NCI-H2029 treated with DMSO at 0.1 percent for 48 hours (cell line): ENCODE measurements at places on chromosomes 3 and 15.
A peak's percentile ranks its signal among the peaks of the same experiment; 100 is the strongest.

DNA sequence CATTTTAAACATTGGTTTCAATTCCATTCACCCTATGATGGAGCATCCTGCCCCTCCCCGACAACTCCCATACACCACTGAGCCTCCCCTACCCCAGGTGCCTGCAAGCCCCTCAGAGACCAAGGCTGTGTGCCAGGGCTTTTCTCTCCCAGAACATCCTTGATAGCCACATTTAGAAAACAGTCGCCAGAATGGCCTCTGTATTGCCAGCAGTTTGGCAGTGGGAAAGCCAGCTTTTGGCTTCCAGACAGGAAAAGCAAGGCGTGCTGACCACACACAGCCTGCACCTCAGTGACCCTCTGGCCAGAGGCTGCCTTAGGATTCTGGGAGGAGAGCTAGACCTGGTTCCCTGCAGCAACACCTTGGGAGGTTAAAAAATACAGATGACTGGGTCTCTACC lies 18.2 kb upstream of the HRH1 start:
- DNase-seq: no peak

DNA sequence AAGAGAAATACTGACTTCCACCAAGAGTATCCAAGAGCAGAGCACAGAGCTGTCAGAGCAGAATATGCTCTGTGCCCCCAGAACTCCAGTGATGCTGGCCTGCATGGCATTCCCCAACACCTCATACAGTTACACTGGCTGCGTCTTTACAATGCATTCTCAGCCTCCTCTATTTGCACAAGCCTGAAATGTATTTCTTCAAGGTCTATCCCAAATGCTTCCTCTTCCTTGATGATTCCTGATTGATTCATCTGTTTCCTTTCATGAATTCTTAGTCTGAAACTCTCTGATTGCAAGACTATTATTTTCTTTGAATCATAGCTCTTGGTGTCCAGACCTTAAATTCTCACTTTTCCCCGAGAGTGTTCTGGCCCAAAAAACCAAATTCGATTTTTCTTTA lies 664.7 kb downstream of the MECOM start:
- DNase-seq: no peak

DNA sequence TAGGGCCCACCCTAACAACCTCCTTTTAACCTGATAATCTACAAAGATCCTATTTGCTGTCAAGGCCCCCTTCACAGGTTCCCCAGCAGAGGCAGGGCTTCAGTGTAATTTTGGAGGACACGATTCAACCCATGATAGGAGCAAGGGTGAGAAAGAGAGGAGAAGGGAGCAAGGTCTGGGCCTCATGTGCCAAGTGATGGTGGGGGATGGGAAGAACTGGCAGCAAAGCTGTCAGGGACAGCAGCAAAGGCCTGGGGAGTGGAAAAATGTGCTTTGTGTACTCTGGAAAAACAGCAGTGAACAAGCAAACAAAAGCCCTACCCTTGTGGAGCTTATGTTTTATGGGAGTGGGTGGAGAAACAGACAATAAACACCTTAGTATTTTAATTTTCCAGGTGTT lies 2.7 kb upstream of the GALNT15 start:
- no peak for DNase-seq

DNA sequence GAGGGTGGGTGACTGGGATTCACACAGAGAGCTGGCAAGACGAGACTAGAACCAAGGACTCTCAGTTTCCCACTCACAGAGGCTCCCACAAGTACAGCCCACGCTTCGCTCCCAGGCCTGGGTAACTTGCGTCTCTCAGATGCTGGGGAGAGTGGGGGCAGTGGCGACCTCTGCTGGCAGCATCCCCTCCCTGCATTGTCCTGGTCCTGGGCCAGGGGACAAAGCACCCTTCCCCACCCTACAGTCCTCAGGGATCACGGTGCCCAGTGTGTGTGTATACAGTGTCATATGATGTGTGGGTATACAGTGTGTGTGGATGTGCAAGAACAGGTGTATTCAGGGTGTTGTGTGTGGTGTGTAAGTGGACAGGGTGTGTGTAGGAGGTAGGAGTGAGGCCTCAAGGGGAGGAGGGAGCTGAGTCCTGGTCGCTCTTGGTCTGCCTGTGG lies 12.8 kb downstream of the VILL start:
- DNase-seq: peak; percentile 13

- no peak for DNase-seq
Observed at GRCh38 chr3:38343797-38344594, 2.6 kb upstream of the XYLB start.

- no peak for DNase-seq
Observed at GRCh38 chr3:39978308-39978707, 168.9 kb downstream of the MYRIP start.

GRCh38 chr3:57026944-57027343 lies 33.5 kb upstream of the SPATA12 start:
- DNase-seq: no peak

DNA sequence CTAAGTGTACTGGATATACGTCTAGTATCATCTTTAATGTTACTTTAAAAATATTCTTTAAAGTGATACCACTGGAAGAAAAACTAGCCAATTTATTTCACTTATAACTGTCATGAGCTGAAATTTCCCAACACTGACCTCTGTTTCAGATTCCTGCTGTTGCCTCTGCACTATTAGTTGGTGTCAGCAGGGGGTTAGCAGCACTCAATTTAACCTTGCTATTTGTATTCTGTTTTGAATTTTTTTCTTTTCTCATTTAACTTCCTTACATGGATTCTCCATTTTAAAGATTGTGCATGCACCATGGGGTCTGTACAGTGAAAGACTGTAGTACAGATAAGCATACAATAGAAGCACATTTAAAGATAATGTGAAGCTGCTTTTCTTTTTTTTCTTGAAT lies 169.2 kb downstream of the UBE2E2 start:
- DNase-seq: no peak

- DNase-seq: no peak
Observed at GRCh38 chr15:78178064-78178463, 28.9 kb downstream of the IDH3A start.

DNA sequence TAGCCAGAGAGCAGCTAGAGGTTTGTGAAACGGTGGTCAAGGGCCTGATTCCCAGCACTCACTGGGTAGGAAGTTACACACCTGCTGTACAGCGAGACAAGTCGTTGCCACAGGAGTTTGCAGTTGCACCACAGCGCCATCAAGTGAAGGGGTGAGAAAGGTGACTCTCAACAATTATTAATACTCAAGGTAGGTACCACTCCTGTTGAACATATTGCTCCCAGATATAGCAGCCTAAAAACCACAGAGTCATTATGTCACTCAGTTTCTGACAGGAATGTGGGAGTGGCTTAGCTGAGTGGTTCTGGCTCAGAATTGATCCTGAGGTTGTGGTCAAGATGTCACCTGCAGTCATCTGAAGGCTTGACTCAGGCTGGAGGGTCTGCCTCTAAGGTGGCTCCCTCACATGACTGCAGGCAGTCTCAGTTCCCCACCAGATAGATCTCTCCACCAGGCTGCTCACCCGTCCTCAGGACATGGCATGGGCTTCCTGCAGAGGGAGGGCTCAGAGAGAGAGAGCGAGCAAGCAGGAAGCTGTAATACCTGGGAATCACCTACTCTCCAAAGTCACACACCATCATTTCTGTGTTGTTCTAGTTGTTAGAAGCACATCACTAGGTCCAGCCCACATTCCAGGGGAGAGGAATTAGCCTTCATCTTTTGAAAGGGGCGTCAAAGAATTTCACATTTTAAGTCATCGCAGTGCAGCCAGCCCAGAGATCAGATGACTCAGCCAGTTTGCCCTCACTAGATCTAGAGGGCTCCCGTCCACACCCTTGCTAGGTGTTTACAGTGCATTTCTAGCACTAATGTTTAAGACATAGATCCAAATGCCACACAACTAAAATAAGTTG lies 17.0 kb upstream of the ANO10 start:
- peak; percentile 10 for DNase-seq

DNA sequence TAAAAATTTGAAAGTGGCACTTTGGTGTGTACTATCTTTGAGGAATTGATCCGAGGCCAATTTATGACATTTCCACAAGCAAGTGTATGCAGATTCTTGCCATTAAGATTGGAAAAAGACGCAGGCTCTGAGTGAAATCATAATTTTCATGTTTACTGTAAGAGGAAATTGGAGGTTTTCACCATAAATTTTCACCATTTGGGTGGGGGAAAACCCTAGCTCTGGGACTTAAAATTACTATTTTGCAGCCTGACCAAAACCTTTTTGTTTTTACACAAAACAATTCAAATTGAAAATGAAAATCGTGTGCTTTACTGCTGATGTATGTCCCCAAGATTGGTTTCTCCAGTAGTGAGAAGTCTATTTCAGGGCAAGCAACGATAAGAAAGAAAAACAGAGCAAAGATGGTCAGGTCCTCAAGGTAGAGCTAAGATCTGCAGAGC lies 282.6 kb downstream of the FOXP1 start:
- DNase-seq: no peak

- DNase-seq: no peak
Observed at GRCh38 chr15:42939841-42940240, 19.3 kb upstream of the TTBK2 start.

GRCh38 chr15:93018574-93018973 lies 70.4 kb downstream of the RGMA start:
- no peak for DNase-seq

- DNase-seq: peak; percentile 29
Observed at GRCh38 chr15:87753539-87753938, 503.0 kb downstream of the NTRK3 start.

GRCh38 chr3:112738366-112738765 lies 97.4 kb upstream of the CCDC80 start:
- no peak for DNase-seq

GRCh38 chr3:30768703-30769550 lies 125.5 kb downstream of the GADL1 start:
- peak; percentile 21 for DNase-seq

GRCh38 chr3:17882981-17883380 lies 140.6 kb upstream of the TBC1D5 start:
- no peak for DNase-seq

DNA sequence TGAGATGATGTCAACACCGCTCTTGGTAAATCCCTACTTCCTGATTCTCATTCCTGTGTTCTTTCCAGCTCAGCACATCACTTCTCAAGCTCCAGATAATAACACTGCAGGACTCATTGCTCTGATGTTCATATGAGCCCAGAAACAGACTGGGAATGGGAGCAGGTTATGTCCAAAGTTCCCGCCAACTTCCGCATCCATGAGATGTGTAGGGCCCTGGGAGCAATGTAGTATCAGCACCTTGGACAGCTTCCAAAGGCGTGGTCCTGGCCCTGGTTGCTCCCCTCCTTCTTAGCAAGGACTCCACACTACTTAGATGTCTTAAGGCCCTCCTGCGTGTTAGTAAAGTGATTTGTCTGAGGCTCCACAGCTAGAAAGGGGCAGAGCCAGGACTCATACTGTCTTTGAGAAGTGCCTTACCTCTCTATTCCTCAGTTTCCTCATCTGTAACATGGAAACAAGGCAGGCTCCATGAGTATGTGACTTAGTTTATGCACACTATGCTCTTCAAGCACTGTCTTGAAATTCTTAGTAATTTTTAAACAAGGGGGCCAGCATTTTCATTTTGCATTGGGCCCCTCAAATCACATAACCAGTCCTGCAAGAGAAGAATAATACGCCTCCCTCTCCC lies 27.9 kb upstream of the SLC6A1 start:
- no peak for DNase-seq

GRCh38 chr3:185040425-185040824 lies 112.4 kb downstream of the C3orf70 start:
- no peak for DNase-seq

GRCh38 chr15:85625856-85626255 lies 168.9 kb downstream of the KLHL25 start:
- no peak for DNase-seq

DNA sequence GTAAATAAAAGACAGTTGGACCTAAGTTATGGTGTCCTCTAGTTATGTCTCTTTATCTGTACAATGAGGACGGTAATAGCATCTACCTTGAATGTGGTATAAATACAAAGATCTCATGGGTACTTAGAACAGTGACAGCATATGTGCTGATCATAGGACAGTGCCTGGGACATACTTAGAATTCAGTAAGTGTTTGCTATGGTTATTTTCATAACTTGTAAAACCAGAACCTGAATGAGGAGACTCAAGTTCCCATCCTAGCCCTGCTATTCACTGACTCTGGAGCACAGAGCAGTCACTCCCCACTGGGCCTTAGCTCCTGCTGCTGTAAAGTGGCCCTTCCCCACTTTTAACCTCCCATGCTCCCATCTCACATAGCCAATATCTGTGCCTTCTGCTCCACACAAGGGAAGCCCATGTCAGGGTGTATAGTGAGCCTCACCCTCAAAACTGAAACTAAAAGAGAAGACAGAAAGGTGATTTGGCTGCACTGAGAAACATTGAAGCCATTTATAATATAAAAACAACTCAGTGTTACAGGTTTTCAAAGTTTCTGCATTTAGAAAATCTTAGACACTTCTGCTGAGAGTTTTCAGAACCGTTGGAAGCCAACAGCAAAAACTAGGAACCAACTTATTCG lies 225.4 kb upstream of the UBE2E2 start:
- no peak for DNase-seq

DNA sequence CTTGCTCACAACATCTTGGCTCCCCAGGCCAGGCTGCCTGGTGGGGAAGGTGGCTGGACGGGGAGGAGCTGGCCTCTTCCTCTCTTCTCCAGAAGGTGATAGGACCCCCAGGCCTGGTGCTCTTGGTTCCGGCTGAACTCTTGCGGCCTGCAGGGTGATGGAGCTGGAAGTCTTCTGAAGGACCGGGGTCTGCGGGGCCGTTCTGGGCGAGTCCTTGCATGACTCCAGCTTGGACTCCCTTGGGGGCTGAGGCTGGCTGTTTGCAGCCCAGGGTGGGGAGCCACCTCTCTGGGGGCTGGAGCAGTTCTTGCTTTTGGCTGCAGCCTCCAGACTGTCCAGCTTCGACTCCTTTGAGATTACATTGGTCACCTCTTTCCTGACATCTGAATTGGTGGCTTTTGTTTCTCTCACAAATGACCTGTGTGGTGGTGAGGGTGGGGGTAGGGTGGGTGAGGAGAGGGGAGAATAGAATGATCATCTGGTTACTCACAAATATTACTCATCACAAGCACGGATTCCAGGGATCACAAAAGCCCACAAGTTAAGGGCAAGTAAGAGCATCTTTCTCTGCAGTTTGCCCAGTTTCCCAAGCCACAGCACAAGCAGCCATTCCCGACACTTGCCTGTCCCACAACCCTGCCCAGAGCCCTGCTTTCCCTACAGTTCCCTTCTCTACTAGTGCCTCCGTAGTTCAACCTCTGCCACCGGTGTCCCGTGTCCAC lies 149.1 kb upstream of the HACD2 start:
- DNase-seq: no peak

DNA sequence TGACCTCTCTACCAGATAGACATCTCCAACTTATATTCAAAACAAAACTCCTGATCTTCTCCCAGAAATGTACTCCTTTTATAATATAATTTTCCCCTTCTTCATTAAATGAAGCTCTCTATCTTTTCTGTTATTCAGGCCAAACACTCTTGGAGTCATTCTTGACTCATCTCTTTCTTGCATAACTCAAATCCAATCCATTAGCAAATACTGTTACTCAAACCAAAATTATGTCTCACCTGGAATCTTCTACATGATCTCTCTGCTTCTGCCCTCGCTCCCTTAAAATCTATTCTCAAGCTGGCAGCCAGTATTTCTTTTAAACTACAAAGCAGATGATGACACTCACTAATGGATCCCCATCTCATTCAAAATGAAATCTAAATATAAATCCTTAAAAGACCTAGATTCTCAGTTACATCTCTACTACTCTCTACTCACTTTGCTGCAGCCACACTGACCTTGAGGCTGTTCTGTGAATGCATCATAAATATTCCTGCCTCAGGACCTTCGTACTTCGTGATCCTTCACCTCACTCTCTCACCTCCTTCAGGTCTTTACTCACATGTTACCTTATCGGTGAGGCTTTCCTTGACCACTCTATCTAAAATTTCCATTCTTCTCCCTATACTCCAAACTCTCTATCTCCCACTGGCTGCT lies 160.9 kb downstream of the TBC1D5 start:
- DNase-seq: no peak

- DNase-seq: no peak
Observed at GRCh38 chr3:11591391-11592282, 52.1 kb downstream of the VGLL4 start.
